ENCODE measurements at places on chromosomes 11 and 22.

DNA sequence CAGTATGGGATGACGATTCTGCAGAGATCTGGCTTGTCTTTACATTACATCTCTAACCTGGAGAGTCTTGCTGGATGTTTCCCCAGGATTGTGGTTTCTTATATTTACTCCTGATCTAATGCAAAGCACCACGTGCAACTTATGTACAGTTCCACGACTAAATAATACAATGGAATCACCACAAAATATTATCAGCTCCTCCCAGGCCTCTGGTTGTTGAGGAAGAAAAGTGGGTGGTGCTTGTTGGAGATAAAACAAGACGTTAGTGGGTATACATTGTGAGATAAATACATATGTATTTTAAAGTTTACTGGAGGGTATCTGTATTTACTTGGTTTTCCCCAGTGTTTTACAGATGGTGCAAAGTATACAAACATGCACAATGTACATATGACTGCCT, 569.7 kb downstream of the NTM start:
- DNase-seq = no peak

- DNase-seq = no peak
Measured at GRCh38 chr11:125429174-125429707, 66.8 kb downstream of the FEZ1 start.

DNA sequence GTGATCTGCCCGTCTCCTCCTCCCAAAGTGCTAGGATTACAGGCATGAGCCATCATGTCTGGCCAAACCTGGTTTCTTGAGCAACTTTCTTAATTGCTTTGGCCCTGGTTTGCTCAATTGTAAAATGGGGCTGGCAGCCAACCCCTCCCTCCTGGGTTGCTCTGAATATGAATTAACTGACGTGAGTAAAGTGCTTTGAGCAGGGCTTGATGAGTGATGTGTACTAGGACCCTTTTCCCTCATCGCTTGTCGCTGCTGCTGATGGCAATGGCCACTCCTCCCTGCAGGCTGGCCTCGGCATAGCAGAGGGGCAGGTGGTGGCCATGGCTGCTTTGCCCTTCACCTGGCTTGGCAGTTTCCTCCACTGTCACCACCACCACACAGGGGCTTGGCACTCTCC, 41.5 kb downstream of the RNF141 start:
- DNase-seq = no peak

- DNase-seq = no peak
Measured at GRCh38 chr11:41201156-41201555, 258.3 kb downstream of the LRRC4C start.

- DNase-seq = no peak
Measured at GRCh38 chr11:33915526-33915925, 23.6 kb upstream of the LMO2 start.

DNA sequence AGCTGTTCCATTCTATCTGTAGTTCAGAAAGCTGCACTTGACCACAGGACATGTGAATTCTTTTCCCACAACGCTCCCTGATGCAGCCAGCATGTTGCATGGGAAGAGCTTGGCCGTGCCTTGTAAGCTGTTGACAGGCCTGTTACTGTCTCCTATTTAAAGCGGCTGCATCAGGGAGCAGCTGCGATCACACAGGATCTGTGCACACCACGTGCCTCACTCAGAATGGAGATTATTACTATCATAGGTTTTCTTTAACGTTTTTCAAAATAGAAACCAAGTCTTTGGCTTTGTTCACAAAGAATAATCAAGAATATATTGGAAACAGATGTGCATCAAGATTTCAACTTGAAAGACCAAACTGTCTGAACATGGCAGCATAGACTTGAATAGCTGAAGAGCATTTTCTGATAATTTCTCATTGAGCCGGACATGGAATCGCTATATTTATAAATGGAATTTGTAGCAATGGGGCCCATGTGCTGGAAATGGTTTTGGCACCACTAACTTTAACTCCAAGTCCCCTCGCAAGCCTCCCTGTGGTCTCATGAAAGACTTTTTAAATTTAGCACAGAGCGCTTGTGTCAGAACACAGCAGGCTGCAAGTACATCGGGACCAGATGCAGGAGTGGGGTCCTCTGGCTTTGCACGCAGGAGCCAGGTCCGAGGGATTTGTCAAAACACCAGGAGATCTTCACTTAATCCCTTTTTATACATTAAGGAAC, 40.8 kb upstream of the MYO18B start:
- no peak for DNase-seq

- no peak for DNase-seq
Measured at GRCh38 chr11:111081021-111081511, 164.5 kb upstream of the POU2AF2 start.

GRCh38 chr22:22711532-22711913, 67.1 kb downstream of the GGTLC2 start:
- DNase-seq = no peak

- DNase-seq = no peak
Measured at GRCh38 chr11:67998150-67999045, 5.5 kb downstream of the UNC93B1 start.

DNA sequence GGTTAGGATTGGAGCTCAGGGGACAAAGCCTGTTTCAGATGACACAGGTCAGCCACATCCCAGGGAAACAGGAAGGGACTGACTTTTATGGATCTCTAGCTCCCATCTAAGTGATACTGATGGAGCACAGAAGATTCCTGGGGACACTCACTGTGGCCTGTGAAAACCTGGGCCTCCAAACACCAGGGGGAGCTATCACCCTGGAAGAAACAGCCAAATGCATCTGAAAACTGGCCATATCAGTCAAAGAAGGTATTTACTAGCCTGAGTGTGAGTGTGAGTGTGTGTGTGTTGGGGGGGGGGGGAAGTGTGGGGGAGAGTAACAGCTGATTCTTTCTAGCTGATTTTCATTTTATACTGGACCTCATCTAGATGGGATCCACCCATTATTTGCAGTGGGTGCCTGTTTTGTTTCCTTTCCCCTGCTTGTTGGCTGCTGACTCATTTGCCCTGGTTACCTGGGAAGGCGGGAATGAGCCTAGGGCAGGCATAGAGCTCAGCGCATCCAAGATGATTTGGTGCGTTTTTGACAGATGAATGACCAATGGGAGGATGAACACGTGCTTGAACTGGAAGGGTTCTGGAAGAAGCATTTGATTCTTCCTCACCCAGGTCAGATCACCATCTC, 284.0 kb downstream of the KIRREL3 start:
- DNase-seq = no peak

DNA sequence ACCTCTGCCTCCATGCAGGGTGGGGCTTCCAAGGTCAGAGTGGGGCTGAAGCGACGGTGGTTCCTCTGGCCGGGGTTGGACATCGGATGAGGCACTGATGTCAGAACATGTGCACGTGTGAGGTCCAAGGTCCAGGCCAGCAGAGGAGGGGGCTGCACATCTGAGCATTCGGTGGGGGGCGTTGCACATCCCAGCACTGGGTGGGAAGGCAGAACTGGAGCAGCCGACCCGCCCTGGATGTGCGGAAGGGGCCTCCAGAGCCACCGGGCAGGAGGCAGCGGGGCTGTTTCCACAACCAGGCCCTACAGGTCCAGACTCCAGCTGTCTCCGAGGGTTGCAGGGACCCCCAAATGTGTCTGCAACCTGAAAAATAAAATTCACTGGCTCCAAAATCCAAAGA, 271.0 kb downstream of the CTTN start:
- no peak for DNase-seq

DNA sequence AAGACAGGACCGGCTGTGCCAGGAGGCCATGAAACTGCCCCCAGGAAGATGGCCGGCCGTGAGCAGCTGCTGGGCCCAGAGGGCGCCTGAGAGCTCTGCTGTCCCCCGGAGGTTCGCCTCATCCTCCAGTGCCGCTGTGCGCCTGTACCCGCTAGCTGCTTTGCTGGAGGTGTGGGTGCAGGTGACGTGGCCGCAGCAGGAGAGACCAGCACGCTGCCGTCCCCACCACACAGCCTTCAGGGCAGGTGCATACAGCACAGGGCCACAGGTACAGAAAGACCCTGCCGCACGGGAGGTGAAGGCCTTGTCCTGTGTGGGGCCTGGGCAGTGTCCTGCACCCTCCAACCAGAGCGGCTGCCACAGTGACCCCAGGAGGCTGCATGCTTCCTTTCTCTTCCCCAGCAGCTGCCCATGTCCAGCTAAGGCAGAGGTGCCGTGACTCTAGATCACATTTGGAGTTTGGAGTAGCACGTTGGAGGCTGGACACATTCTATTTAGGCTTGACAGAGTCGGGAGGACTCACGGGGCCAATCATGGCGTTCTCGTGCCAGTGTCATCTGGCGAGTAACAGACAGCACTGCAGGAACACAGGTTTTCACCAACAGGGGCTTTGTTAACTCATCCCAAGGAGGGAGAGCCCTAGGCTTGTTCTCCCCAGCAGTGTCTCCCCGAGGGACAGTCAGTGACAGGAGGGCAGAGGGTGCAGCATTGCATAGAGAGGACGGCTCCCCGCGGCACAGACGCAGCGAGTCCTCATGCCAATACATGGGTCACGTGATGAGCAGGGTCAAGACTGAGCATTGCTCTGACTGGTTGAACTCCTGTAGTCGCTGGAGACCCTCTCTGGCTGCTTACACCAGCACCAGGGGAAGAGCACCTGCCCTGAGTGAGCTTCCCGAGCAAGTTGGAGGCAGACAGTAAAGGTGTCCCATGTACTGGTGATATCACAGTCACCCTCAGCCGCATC, 18.7 kb upstream of the PANX2 start:
- no peak for DNase-seq

- no peak for DNase-seq
Measured at GRCh38 chr11:130995266-130995665, 79.0 kb upstream of the SNX19 start.

DNA sequence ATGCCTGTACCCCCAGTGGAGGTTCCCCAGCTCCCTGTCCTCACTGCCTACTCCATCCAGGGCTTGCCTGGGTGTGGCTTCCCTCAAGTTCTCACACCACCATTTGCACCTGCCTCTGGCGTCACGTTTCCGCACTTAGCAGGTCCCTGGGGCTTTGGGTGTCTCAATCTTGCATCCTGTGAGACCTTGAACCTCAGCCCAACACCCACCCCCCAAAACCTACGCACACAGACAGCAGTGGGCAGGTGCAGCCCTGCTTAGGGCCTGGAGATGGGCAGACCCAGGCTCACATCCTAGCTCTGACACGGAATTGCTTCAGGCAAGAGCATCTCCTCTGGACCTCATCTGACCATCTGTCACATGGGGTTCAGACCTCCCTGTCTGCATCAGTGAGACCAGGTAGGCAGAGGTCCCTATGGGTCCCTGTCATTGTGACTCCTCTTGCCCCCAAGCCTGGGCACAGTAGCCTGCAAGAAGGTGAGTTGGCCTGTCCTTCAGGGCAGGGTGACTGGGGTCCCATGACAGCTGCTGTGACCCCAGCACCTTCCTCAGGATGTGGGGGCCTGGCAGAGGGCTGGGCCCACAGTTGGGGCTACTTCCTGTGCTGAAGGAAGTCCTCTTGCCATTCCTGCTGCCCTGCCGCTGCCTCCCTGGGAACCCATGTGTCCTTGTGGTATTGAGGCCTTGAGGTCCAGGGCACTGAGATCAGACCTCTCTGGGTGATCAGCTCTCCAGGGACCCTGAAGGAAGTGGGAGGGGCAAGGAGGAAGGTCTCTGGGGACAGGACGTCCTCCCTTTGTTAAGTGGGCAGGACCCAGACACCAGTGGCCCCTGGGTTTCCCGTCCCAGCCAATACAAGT, 2.0 kb downstream of the SIPA1 start:
- peak; percentile 40 for DNase-seq

GRCh38 chr11:3747704-3748103, 49.6 kb downstream of the NUP98 start:
- DNase-seq = no peak

- no peak for DNase-seq
Measured at GRCh38 chr11:121337740-121338272, 45.2 kb downstream of the SC5D start.

GRCh38 chr11:33533386-33534052, 167.1 kb downstream of the C11orf91 start:
- no peak for DNase-seq

DNA sequence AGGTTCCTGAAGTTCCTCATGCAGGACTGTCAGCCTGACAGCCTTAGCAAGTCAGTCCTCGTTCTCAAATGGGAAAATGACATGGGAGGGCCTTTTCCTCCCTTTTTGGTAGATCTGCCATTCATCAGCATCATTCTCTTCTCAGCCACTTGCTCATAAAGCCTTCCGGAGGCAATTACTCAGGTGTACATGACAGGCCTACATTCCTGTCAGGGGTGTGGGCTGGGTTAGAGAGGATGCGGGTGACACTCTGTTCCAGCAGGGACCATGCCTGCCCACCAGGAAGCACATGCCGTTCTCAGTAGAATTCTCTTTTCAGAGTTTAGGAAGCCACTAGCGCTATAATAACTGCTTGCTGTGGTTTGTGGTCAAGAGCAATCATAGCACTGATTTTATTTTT, 24.2 kb upstream of the ANKK1 start:
- DNase-seq = no peak

DNA sequence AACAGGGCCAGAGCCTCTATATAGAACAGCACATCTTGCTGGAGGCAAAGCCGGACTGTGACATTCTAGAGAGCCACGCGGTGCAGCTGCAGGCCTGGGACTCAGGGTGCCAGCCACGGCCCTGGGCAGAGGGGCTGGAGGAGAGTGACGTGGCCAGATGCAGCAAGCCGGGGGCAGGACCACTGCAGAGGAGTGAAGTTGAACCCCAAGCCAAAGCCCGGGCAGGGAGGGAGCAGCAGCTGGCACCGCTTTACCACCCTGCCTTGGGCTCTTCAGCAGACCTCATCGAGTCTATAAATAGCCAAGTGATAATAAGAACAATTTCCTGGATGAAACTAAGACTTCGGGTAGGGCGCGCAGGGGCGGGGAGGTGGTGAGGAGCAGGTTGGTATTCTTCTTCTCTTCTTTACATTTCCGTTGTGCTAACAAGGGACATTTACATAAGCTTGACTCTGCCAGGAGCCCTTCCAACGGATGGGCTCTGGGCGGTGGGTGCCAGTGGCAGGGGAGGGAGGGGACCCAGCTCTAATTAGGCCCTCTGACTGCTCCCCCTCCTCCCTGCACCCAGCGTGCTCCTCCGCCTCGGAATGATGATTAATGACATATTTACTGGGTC, 110.2 kb downstream of the ST3GAL4 start:
- no peak for DNase-seq

GRCh38 chr22:46522797-46523196, 14.6 kb downstream of the CELSR1 start:
- no peak for DNase-seq

GRCh38 chr11:106694501-106694900, 323.8 kb downstream of the GUCY1A2 start:
- no peak for DNase-seq

- DNase-seq = no peak
Measured at GRCh38 chr11:67456068-67456705, 1.0 kb downstream of the CABP4 start.

Data from stimulated activated CD4-positive, alpha-beta T cell treated with anti-CD3 and anti-CD28 coated beads, Interleukin-15, amount 100 ng/mL, for 1 hour (primary cell).